ENCODE measurements at places on chromosomes 11 and 22.

DNA sequence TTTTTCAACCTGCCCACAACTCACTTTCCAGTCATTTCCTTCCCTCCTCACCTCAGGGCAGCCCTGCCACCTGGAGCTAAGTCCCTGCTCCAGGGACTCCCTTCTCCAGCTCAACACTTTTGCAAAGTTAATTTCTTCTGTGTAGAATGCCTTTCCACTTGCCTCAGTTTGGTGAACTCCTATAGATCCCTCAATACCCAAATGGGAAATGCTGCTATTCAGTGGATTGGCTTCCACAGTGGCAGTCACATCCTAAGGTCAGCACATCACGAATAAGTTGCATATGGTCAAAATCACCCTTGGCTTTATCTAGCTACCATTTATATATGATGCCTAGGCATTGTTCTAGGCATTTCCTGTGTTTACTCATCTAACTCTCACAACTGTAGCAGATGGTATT is 23.6 kb downstream of the GDPD5 start:
- DNase-seq = no peak

GRCh38 chr11:12682737-12683500 is 8.7 kb downstream of the TEAD1 start:
- DNase-seq = no peak

GRCh38 chr11:128685402-128686020 is 8.4 kb upstream of the FLI1 start:
- DNase-seq = no peak

- DNase-seq = no peak
Observed at GRCh38 chr11:120750647-120751549, 239.3 kb downstream of the GRIK4 start.

DNA sequence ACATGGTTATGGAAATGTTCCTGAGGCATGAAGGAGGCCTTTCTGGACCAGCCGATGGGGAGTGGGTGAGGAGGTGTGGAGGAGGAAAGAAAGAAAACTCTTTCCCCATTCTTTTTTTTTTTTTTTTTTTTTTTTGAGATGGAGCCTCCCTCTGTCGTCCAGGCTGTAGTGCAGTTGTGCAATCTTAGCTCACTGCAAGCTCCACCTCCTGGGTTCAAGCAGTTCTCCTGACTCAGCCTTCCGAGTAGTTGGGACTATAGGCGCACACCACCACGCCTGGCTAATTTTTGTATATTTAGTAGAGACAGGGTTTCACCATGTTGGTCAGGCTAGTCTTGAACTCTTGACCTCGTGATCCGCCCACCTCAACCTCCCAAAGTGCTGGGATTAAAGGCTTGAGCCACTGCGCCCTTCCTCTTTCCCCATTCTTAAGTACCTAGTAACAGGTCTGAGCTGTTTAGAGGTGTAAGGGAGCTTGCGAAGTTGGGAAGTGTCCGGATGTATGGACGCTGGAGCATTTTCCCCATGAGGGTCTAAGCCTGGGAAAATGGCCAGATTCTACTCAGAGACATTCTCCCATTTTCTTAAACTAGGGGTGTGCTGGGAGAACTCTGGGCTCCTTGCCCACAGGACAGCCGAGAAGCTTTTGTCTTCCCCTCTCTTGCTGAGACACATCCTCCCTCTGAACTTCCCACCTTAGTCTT is 135.8 kb downstream of the TEAD1 start:
- no peak for DNase-seq

- no peak for DNase-seq
Observed at GRCh38 chr11:124863137-124863825, 2.0 kb upstream of the ROBO3 start.

GRCh38 chr11:99671808-99672409 is 651.2 kb downstream of the CNTN5 start:
- no peak for DNase-seq

GRCh38 chr11:78927511-78927910 is 352.8 kb upstream of the NARS2 start:
- DNase-seq = no peak

- DNase-seq = no peak
Observed at GRCh38 chr22:48926643-48927042, 901.0 kb downstream of the BRD1 start.

DNA sequence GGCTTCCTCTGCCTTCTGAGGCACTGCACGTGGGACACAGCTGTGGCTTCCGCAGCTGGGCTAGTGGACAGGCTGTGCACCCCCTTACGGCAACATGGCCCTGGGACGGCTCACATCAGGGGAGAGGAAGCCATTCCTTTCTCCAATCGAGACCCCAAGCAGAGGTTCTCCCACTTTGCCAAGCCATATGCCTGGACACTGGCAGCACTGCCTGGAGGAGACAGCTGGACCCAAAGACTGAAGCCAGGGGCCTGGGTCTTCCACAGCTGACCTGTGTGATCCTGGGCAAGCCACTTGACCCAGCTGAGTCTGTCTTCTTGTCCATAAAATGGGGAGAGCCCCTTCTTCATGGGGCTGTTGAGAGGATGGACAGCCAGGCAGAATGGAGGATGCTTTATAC is 65.4 kb downstream of the SHISAL1 start:
- DNase-seq = no peak

DNA sequence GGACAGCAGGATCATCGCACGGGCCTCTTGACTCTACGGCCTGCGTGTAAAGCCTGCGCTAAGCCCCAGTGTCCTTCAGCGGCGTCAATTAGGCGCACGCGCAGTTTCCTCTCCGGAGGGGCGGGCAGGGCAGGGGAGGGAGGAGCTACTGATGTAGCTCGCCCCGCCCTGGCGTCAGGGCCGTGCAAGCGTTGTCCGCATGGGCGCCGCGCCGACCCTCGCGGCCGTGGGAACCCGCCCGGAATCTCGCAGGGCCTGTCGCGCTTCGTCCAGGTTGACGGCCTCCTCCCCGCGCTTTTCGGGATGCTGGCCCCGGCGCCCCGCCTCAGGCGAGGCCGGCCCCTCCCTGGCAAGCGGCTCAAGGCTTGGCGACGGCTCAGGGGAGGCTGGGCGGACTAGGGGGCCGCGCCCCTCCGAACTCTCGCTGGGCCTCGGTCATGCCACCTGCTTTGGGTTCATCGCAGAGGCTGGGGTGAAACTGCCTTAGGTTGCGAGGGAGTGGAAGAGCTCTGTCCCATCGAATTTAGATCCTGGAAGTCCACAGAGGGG is 61.1 kb downstream of the ST3GAL4 start:
- DNase-seq = no peak

DNA sequence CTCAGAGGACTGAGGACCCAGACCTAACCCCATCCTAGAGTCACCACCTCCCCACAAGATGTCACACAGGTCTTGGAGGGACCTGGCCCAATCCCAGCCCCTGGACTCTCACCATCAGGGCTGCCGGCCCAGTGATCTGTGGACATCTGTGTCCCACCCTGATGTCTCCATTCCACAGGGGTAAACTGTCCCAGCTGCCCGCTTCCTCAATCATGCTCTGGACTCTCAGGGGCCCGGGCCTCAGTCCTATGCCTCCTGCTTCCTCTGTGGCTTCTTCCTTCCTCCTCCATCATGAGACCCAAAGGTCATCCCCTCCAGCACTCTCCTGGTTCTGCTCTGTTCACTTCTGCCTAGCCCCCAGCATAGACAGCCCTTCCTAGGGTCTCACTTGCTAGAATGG is 32.2 kb downstream of the ARAP1 start:
- DNase-seq = no peak

DNA sequence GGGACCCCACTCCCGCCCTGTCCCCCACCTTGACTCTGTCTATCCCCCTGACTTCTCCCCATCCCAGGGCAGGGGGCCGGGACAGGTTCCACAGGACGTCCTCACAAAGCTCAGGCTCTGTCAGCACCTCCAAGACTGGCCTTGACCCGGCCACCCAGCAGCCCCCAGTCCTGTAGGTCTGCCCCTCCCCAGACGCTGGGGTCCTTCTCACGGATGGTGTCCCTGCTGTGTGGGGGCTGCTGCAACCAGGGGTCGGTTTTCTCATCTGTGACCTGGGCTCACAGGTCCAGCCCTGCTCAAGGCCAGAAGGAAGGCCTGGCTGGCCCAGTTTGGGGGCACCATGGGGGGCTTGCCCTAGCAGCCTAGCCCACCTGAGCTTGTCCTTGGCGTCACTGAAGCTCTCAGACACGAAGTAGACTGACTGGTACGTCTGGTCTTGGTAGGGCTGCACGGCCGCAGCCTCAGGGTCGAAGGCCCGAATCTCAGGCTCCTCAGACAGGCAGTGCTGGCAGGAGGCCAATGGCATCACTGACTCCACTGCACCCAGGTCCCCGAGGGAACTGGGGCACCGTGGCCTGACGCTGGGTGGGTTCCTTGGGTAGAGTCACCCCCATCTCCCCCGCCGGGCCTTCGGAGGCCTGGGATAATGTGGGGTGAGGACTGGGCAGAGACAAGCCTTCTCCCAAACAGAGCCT is 4.0 kb upstream of the INS start:
- no peak for DNase-seq

DNA sequence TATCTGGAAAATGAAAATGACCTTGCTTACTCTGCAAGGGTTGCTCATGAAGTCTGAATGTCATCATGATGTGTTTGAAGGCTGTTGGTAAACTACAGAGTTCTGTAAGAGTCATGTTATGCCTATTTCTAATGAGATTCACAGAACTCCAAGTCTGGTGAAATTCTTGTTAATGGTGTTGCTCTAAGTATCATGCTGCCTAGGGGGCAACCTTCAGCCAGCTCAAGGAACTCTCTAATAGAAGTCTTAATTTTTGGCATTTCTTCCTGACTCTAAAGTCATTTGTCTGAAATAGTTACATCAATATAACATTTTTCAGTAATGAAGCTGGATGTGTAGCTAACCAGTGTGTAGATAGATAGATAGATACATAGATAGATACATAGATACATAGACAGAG is 302.8 kb downstream of the FAT3 start:
- no peak for DNase-seq

GRCh38 chr22:36366291-36366708 is 21.5 kb downstream of the MYH9 start:
- no peak for DNase-seq

- no peak for DNase-seq
Observed at GRCh38 chr11:24070435-24070834, 426.4 kb upstream of the LUZP2 start.

DNA sequence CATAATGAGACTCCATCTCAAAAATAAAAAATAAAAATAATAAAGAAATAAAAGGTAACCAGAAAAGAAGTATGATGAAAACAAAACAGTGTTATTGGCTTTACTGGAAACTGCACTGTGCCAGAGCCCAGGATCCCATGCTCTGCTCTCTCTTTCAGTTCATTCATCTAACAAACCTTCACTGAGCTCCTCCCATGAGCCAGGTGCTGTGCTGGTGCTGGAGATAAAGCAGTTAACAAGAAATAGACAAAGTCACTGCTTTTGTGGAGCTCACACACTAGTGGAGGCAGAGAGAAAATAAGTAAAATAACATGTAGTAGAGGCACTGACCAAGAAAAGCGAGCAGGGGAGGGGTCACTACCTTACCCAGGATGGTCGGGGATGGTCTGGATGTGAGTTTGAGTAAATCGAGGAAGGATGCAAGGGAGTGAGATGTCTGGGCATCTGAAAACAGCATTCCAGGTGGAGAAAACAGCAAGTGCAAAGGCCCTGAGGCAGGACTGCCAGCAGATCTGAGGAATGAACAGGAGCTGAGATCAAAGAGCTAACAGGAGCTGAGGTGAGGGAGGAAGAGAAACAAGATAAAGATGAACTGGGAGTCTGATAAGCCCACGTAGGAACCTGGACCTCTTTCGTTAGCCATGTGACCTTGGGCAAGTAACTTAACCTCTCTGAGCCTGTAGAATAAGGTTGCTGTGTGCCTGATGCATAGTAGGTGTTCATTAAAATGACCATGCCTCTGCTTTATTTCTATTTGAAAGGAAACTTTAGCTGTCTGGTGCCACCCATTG is 31.3 kb upstream of the CD82 start:
- DNase-seq = no peak

DNA sequence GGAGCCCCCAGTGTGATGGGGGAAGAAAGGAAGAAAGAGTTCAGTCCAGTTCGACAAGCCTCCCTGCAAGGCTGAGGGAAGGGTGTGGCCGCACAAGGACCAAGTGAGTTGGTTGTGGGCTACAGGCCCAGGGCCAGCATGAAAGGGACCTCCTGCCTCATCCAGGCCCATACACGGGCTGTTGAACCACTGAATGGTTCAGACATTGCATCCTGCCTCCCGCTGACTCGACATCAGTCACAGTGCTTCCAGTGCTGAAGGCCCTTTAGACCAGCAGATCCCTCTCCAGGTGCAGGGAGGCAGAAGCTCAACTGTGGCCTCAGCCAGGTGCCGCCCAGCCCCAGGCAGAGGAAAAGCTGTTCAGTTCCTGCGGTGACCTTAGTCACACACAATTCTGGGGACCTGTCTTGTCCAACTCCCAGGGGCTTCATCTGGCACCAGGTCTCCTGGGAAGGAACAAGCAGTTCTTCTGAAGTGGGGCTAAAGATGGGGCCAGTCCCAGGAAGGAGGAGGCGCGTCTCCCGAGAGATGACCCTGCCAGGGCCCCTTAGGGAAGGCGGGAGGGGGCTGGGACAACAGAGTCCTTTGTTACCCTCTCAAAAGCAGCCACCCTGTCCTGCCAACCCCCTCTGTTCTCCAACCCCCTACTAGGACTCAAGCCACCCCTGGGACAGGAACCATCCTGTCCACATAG is 6.6 kb downstream of the ARRB1 start:
- no peak for DNase-seq

DNA sequence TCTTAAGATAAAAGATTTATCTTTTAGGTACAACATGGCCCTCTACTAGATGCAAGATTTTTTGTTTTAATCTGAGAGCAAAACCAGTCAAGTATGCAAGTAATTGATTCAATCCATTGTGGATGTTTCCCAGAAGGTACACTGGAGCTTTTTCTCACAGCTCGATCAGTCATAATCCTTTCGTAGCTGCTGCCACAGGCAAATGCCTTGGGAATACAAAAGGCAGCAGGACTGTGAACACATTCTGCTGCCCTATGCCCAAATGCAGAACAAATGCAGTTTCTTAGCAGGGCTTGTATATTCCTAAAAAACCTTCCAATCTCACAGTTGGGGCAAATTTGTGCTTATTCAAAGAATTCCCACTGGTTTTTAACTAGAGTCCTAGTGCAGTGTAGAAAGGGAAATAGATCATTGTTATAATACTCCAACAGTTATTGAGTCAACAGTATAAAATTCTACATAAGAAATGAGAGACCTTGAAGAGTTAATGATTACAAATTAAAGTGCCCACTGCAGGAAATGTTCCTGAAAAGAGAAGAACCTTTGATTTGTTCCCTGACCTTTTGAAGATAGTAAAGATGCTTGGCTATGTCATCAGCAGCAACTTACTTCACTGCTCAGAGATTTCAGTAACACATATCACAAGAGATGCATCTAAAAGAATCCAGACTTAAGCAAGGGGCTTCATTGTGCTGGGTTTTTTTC is 14.1 kb downstream of the LPXN start:
- no peak for DNase-seq

All from cortex of kidney (tissue), 1 donor.